Upper lobe of right lung (tissue), 1 donor: ENCODE measurements at places on chromosomes 7 and 10. TPM values are rescaled to one million over a fixed set of nuclear protein-coding genes. Genes with fewer than 3 reads are reported as not detected.

AFAP1L2 gene
- 10.1 TPM for total RNA-seq

GRCh38 chr7:4077980-4078379 is 604.1 kb upstream of the FOXK1 start:
- no peak for DNase-seq

TAS2R39 gene
- not detected for total RNA-seq

DNA sequence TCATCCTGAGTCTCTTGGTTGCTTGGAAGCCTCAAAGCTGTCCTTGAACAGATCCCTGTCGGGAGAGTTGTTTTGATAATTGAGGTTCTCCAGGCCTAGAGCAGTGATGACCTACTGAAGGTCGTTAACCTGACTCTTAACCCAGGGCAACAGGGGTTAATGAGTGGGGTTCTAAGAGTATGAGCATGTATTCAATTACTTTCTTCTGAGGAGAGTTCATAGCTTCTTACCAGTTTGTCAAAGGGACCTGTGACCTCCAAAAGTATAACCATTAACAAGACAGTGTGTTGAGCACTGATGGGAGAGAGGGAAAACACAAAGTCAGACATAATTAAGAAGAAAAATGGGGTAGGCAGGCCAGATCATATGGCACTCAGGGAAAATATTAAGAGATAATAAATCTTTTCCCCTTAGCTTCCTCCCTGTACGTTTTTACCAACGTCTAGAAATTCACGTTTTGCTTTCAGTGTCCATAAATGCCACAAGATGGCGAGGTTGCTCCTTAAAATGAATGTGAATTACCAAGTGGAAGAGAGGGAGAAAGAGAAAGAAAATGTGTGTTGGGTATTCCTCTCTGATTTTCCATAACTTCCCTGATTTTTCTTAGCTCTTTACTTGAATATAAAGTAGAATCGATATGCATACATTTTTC is 97.6 kb downstream of the SUGCT start:
- no peak for DNase-seq
